Endothelial cell of umbilical vein (primary cell): ENCODE measurements at places on chromosomes 6 and 20. TPM values are rescaled to one million over a fixed set of nuclear protein-coding genes. Genes with fewer than 3 reads are reported as not detected.
A peak's percentile ranks its signal among the peaks of the same experiment; 100 is the strongest.

DNA sequence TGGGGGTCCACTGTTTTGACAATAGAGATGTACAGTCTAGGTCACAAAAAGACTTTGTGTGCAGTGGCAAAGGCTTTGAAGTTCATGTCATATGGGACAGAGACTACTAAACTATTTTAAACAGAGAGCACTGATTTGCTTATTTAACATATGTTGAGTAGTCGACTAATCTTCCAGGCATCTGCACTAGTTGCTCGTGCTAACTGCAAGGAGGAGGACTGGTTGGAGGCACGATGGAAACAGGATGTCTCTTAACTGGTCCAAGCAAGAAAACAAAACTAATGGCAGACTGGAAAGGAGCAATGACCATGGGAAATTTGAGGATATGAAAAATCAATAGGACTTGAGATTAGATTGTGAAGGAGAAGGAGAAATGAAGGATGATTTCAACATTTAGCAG lies 28.5 kb upstream of the ERVFRD-1 start:
- no peak for DNase-seq

- DNase-seq, result peak; percentile 52
These were observed 551 bp downstream of the SYNCRIP start for GRCh38 chr6:85641897-85642773.

DNA sequence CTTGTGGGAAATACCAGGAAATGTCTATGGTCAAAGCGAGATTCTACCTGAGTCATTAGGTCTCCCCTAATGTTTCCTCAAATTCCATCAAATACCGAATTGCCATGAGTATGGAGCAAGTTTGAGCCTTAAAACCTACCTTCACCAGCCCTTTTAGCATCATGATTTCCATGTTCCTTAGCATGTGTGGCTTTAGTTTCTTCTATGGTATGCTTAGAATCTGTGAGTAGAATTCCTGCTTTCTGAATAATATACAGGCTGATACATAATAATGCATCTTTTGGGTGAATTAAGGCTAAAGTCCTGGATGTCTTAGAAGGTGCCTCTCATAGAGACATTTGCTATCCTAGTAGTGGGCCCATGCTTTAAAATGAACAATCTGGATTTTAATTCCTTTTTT lies 32.0 kb downstream of the TSPYL4 start:
- no peak for DNase-seq

- DNase-seq, result no peak
These were observed 119.9 kb upstream of the CD93 start for GRCh38 chr20:23206061-23206460.

GRCh38 chr20:48261398-48261910 lies 476.2 kb upstream of the SULF2 start:
- DNase-seq, result no peak

GRCh38 chr6:147922799-147923198 lies 414.3 kb downstream of the SAMD5 start:
- no peak for DNase-seq

GRCh38 chr6:76942203-76942966 lies 520.9 kb downstream of the HTR1B start:
- DNase-seq, result no peak

- no peak for DNase-seq
These were observed 21.6 kb upstream of the TOP1 start for GRCh38 chr20:41006936-41007474.

GRCh38 chr20:38453941-38454340 lies 18.7 kb upstream of the RALGAPB start:
- no peak for DNase-seq

- DNase-seq, result no peak
These were observed 6.5 kb downstream of the MEP1A start for GRCh38 chr6:46799657-46800056.

DNA sequence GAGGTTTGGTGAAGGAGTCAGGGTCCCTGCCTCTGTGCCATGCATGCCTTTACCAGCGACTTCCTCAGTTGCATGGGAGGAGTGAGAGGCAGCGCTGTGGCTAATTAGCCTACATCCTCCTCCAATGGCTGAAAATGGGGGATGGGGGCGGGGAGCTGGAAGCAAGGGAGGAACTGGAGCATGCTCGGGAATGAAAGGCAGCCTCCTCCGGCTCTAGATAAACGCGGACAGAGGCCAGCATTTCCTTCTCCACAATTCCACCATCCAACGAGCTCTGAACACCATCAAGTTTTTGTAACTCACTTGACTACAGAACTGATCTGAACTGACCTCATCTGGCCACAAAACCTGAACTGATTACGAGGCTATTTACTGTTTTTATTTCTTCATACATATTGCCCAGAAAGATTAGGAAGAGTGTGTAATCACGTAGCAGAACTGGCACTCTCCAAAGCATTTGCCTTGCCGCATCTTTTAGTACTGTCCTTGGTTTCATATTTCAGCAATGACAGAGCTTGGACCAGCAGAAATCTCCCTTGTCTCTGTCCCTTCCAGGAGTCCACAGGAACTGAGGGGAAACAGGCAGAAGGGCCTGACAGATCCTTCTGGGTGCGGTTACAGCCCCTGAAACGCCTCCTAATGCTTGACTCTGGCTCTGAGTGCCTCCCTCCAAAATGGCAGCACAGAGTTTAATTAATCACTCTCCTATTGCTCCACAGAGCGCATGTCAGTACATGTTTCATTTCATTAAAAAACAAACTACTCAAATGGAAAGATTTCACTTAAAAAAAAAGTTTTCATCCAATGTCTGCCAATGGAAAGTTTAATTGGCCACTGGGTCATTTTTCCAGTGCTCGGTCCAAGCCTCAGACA lies 58.2 kb upstream of the TRAF3IP2 start:
- peak; percentile 38 for DNase-seq

GRCh38 chr6:3222506-3223038 lies 4.9 kb downstream of the TUBB2B start:
- DNase-seq, result no peak

DNA sequence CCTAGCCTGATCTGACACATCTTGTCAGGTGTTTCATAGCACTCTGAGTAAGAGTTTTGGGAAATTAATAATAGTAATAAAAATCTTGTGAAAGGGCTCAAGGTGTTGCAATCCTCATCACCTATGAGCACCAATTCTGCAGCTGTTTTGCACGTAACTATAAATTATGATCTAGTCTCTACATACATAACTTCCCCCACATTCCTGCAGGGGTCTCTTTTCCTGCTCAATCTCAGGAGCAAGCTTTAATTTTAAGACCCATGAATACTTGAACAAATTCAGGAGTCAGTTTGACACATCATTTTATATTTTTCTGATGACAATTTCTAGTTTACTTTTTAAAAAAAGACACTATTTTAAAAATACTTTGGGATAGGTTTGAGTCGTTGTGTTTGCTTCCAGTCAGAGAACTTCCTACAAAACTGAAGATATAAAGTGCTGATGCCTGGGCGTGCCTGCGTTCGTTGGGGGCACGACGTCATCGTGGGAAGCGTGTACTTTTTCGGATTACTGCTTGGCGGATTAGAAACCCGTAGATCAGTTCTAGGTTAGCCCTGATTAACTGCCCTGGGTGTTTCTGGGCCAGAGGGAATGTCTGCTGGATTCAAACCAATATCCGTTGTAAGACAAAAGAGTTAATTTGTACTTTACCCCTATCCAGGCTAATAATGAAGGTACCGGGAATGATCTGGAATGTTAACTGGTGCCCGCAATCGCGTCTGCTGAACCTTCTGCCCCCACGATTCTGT lies 1.0 kb upstream of the E2F3 start:
- peak; percentile 67 for DNase-seq

GRCh38 chr6:70180901-70181599 lies 121.8 kb downstream of the COL9A1 start:
- DNase-seq, result no peak

GRCh38 chr6:30870546-30870945 lies 13.8 kb upstream of the DDR1 start:
- DNase-seq, result no peak

DNA sequence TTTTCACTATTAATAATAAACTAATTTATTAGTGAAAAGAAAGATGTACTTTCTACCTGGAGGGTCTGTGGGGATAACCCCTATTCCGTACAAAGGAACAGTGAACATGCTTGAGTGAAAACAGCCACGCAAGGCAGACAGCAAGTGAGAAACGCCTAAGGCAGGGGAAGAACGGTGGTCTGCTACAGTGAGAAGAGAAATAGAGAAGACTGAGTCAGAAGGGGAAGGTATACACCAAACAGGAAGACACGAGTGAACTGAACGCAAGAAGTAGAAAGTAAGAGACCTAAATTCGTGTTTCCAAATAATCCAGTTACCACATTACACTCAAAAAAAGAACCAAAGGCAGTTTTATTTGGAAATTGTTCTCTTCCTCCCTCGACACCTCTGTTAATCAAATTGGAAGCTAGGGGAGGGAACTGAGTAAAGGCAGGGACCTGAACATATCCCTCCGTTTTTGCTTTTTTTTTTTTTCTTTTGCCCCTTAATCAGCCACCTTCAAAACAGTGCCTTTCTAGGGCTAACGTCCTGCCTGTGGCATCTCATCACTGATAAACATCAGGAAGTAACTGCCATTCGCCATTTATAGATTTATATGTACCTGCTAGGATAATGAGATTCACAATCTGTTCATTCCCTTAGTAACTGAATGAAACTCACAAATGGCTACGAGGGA lies 48.9 kb downstream of the ATXN1 start:
- DNase-seq, result peak; percentile 62

DNA sequence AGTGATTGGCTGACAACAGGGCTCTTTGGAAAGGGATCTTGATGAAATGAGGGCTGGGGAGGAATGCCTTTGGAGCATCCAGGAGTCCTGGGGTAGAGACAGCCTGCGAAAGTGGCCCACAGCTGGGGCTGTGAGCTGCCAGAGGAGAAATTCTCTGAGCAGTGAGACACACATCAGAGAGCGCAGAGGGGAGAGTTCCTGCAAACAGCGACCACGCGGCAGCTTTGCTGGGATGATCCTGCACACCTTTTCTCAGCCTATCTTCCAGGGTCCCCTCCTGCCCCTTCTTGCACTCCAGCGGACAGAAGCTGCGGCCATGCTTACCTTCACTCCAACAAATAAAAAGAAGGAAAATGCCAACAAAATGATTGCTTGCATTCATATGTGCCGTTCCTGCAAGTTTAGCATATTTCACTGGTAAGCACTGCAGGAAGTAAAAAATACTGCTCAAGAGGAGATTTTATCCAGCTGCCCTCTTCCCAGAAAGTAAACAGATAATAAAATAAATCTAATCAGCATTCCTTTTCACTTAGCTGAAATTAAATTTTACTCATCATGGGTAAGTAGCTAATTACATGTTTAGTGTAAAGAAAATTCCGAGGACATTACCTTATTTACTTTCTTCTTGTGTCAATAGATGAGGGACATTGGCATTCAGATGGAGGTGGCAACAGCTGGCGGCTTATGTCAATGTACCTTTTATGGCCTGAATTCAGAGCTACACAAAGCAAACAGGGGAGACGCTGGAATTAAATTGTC lies 339.9 kb upstream of the ARID1B start:
- DNase-seq, result no peak

GRCh38 chr20:36249450-36249849 lies 13.2 kb downstream of the AAR2 start:
- no peak for DNase-seq

DNA sequence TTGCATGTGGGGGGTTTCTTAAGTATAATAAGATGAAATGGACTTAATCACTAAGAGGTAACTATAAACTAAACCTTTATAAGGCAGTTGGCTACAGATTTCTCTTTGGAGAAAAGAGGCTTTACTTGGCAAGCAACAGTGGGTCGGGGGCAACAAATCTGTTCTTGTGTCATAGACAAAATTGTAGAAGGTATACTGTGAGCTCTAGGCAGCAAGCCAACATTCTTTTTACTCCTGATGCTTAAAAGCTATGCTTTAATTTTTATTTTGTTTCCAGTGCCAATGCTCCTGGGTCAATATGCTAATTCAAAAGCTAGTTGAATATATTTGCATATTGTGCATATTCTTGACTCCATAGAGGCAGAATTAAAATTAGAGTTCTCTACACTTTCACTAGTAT lies 495.4 kb downstream of the BTBD3 start:
- no peak for DNase-seq

DNA sequence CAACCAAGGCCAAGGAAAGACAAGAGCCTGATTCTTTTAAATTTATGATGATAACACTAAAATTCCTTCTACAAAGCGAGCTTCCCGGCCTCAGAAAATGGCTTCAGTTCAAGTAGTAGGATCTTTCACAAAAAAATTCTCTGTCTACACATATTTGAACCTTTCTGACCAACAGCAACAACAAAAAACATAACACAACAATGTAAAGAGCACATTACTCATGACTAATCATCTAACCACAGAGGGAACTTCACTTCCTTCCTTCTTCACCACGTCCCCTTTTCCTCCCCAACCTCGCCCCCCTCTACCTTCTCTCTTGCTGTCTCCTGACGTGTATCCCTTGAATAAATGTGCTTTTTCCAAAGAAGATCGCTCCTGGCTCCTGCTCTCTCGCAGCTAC lies 228.2 kb downstream of the MYLK4 start:
- peak; percentile 64 for DNase-seq

- no peak for DNase-seq
These were observed 259.3 kb downstream of the TFAP2B start for GRCh38 chr6:51077821-51078518.

DNA sequence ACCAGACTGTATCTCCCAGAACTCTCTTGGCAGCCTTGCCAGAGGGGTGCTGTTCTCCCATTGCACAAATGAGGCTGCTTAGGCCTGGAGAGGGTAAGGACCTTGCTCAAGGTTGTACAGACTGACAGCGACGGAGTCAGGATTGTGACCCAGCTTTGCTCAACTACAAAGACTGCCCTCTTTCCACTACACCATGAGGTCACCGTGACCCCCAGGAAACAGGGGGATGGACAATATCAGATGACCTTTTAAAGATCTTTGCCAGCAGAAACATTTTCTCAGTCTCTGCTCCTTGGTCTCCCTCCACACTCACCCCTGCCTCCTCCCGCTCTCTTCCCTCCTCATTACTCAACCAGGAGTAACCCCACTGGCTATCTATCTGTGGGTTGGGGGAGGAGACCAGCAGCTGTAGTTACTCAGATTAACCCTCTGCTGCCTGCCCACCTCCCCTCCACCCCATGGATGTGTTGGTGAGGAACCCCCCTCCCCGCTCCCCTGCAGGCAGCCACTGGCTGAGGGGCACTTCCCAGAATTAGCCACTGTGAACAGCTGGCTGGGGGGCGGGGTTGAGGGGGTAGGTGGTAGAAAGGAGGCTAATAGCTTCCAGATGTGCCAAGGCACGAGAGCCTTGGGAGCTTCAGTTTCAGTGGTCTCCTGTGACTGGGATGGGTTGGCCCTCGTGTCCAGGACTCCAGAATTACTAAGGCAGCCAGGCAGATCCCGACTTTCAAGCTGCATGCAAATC lies 26.9 kb upstream of the MRPS18A start:
- no peak for DNase-seq

GRCh38 chr20:15627501-15627903 lies 945.7 kb downstream of the KIF16B start:
- no peak for DNase-seq

GRCh38 chr6:131225127-131225526 lies 89.9 kb downstream of the AKAP7 start:
- DNase-seq, result no peak

GRCh38 chr6:166305562-166306117 lies 2.6 kb downstream of the PRR18 start:
- DNase-seq, result no peak

Gene CALHM4
- 0.72 TPM in 1 of 2 replicates, not detected in the other for total RNA-seq

Gene TIAM2
- 13.5 and 18.5 TPM in 2 replicates for total RNA-seq

Gene SNAP25
- total RNA-seq, result 2.2 and 4.4 TPM in 2 replicates

Gene RBM38
- 22.1 and 27.5 TPM in 2 replicates for total RNA-seq

Gene HTR1E
- not detected in 2 replicates for total RNA-seq

Gene UBE2C
- total RNA-seq, result 108 and 129 TPM in 2 replicates

Gene ULBP3
- total RNA-seq, result 12.8 and 13.8 TPM in 2 replicates

Gene IP6K3
- not detected in 2 replicates for total RNA-seq

Gene DNMT3B
- total RNA-seq, result 6.8 TPM in 2 replicates

Gene TMEM74B
- total RNA-seq, result 0.67 and 1.1 TPM in 2 replicates

Gene FOXC1
- 15.9 and 16.4 TPM in 2 replicates for total RNA-seq
